ENCODE measurements at places on chromosomes 4 and X.
A peak's percentile ranks its signal among the peaks of the same experiment; 100 is the strongest.

DNA sequence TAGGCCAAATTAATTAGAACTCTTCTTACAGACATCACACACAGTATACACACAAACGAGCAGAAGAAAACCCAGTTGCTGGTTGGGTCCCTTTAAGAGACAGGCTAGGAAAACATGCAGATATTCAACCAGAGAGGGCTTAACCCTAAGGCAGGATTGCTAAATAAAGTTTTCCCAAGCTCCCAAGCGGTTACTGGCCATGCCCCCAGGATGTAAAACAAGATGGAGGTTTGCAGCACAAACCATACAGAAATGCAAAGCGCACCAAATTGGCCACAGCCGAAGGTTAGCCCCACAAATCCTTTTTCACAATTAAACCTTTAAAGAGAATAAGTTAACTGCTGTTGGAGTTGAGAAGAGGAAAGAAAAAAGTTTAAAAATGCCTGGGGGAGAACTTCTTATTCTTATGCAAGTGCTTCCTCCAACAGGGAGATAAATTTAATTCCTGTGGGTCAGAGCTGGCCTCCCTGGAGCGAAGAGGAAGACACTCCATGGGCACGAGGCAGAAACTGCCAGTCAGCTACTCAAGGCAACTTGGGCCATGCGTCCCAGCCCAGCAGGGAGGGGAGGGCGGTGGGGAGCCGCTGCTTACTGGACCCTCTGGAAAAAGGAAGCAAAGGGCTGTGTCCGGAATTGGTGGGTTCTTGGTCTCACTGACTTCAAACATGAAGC lies 167.6 kb upstream of the ARSJ start:
- no peak for DNase-seq

GRCh38 chrX:275476-275966 lies 5.7 kb upstream of the PLCXD1 start:
- DNase-seq: no peak

- no peak for DNase-seq
Measured at GRCh38 chr4:39037941-39038340, 5.7 kb upstream of the TMEM156 start.

DNA sequence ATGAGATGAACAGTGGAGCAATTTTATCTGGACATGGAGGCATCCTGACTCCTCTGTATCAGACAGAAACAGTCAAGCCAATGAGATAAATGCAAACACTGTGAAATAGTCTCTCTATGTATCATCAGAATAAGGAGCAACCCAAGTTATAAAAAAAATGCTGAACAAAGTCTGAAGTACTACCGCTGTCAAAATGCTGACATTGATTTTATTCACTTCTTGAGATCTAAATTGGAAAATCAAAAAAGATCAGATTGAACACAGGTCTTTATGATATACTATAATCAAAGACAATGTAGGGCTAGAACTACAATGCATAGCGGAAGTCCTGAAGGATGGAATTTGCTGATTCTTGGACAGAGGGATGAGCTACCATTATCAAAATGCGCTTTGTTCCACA lies 76.1 kb downstream of the FTHL17 start:
- no peak for DNase-seq

DNA sequence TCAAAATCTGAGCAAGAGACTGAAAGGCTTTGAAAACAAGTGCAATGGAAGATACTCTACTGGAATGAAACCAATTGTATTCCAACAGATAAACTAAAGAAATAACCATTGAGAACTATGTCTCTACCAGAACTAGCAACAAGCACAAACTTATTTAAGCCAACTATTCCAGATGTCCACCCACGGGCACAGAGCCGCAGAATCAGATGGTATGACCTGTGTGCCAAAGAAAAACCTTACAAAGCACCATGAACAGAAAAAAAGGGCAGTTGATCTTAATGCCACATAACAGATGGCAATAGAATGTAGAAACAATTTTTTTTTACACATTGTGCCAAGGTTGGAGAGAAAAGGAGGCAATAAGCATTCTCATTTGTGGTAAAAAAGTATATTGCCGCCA lies 269.3 kb upstream of the ADGRL3 start:
- no peak for DNase-seq

DNA sequence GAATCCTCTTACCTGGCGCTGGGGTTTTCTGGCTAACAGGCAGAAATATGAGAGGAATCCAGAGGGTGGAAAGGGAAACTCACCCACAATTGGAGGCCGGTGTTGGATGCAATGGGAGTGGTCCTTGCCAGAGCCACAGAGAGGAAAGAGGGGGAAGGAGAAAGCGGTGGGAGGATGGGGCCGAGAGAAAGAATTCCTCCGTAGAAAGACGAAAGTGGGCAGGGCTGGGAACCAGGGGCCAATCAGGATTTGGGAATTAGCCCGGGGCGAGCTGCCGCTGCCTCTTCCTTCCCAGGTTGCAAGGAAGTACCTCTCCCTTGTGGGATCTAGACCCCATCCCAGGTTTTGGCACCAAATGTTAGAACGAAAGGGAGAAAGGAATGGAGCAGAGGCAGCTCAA lies 83.1 kb upstream of the SPIN4 start:
- DNase-seq: no peak

DNA sequence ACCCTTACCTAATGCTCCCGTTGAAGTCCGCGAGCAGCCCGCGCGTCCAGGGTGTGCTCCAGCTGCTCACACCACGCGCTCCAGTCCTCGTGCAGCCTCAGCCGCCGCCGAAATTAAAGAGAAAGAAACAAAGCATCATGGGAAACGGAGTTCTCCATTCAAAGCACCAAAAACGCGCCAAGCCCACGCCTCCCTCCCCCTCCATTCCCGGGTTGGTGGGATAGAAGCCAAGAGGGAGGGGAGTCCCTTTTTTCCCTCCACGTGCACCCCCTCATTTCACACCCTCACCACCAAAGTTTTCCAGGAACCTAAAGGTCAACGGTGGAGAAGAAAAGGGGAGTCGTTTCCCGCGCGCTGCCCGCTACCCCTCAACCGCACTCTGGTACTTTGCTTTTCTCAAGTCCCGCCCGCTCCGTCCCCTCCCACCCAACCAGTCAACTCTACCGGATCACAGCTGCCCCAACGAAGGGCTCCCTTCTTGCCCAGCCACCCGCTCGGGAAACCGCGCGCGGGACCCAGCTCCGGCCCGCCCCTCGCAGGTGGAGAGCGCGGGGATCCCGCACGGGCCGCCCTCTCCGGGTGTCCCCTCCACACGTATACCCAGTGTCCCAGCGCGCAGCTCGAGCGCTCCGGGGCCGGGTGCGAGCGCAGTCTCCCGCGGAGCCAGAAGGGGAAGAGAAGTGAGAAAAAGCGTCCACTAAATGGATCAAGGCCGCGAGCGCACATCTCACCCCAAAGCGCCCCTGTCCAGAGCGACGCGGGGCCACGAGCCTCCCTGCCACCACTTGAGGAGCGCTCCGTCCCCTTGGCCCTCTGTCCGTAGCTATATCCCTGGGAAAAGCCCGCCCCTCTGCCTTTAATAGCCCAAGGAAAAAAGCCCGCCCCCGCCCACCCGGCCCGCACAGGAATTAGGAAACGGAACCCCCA lies 65.1 kb upstream of the CCDC160 start:
- no peak for DNase-seq

DNA sequence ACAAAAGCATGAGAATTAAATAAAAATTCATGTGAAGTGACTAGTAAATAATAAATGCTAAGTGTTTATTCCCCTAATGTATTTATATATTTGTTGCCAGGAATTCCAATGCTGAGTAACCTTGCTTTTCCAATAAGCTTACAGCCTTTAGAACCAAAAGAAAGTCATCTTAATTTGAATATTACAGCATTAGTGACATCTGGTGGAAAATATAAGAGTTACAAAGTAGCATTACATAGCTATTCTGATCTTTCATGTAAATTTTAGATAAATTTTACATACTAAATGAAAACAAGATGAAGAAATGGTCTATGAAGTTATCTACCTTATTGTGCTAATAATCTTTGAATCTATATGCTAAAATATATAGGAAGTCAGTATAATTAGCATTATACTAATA lies 10.4 kb downstream of the MAD2L1 start:
- peak; percentile 7 for DNase-seq

- no peak for DNase-seq
Measured at GRCh38 chr4:167196344-167197012, 37.8 kb downstream of the SPOCK3 start.

GRCh38 chr4:54745031-54745770 lies 87.4 kb downstream of the KIT start:
- DNase-seq: no peak

DNA sequence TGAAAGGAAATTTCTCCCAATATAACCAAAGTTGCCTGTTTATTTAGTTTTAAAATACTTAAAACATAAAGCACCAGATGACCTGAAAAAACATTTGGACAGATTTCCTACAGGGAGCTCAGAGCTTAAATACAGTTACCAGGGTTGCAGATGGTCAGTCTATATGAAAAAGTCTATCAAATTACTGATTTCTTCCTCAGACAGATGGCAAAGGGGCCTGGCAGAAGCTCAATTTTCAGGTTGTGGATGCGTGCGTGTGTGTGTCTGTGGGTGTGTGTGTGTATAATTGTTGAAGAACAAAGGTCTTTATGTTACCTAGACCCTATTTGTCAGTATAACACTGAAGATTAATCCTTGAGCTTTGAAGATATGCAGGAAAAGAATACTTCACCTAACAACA lies 169.4 kb downstream of the MAD2L1 start:
- no peak for DNase-seq

DNA sequence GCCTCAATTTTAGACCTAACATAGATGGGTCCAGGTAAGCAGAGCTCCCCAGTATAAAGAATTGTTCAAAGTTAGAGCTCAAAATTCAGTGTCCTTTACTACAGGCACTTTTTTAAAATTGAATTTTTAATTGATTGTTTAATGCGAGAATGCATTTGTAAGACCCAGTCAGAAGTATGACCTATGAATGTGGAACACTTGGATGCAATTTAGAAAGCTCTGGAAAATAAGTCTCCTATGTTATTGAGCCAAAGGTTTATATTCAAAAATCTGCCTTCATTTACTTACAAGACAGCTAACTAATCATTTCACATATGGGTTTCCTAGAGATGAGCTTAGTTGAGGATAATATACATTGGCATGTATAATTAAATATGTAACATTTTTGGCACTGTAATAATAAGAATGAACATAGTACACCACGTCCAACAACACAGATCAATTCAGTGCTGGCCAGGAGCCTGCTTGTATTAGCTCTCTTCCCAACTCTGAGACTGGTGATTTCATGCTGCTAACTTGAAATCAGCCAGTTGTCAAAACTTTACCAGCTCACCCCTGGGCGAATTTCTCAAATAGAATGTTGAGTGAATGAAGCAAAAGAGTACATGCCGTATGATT lies 197.2 kb upstream of the NPY2R start:
- DNase-seq: no peak

- no peak for DNase-seq
Measured at GRCh38 chrX:370963-371745, 15.6 kb downstream of the PPP2R3B start.

GRCh38 chr4:142402900-142403299 lies 443.2 kb downstream of the INPP4B start:
- no peak for DNase-seq

GRCh38 chrX:132668178-132668577 lies 179.3 kb upstream of the MBNL3 start:
- DNase-seq: no peak

DNA sequence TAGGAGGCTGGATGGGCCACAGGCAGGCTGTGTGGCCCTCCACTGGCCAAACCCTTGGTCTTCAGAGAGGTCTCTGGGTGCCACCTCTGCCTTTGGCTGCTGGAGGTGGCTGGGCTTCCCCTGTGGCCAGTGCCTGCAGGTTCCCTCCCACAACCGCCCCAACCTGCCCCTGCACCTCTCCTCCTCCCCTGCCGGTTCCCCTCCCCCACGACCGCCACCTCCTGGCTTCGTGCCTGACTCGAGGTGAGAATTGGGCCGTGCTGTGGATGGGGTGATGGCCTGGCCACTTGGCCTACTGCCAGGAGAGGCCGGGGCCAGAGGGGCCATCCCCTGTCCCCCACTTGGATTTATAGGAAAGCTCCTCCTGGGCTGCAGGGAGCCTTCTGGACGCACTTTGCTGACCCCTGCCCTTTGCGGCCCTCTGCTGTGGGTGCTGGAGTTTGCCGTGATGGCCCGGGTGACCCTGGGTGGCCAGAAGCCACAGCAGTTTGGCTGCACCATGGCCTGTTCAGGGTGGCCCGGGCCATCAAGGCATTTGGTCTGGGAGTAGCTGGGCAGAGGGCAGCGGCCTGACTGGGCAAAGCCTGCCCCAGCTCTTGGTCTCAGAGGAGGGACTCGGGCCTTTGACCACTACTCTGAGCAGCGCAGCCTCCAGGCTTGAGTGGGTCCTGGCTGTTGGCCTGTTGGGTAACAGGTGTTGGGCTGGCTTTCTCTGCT lies 3.8 kb downstream of the NAT8L start:
- DNase-seq: no peak
